ENCODE measurements at places on chromosomes 5 and 9.

DNA sequence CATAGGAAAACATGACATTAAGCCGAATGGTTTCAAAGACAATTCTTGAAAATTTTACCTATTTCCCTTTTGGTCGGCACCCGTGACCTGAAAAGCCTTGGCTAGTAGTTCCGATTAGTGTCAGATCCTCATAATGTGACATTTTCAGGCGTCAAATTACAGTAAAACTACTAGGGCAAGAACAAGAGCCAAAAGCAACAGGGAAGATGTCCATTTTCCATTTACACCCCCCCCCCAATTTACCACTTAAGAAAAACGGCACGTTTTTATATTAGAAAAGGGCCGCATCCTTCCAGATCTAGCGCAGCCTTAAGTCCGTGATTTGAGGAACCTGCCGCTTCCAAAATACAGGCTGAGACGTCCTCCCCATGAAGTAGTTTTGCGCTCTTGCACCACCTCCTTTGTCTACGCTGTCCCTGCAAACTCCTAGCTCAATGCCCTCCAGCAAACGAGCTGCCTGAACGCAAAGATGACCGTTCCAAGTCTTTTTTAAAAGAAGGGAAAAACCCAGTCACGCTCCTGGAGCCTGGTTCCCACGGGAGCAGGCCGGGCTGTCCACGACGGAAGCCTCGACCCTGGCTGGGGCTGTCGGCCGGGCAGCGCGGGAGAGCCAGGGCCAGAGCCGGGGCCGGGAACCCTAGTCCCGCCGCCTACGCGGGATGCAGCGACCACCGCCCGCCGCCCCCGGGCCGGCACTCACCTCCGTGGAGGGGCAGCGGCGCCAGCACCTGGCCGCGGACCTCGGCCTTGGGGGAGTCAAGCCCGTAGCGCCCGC lies 616 bp downstream of the RNF130 start:
- peak; percentile 57 for DNase-seq

DNA sequence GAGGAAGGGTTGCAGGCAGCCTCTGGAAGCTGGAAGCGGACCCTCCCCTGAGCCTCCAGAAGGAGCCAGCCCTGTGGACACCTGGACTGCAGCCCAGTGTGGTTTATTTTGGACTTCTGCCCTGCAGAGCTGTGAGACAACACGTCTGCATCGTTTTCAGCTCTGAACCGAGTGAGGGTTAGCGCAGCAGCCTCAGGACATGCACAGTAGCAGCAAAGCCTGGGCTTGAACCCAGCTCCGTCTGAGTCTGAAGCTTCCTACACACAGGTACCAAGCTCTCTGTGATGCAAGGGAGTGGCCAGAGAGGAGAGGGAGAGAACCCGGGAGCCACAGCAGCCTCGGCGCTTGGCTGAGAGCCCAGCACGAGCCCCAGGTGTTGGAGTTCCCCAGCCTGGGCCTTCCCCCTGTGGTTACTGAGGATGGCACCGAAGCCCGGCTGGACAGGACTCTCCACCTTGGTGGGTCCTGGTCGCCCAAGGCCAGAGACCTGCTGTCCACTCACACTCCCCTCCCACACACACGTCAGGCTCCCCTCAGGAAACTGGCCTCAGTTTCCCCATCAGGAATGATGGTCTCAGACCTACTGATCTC lies 128.2 kb downstream of the OLFM1 start:
- no peak for DNase-seq

GRCh38 chr5:57007344-57007743 lies 55.4 kb upstream of the MIER3 start:
- DNase-seq = no peak

GRCh38 chr5:67003935-67004729 lies 192.5 kb downstream of the CD180 start:
- DNase-seq = peak; percentile 35

- DNase-seq = no peak
These were observed 49.3 kb downstream of the NLN start for GRCh38 chr5:65771266-65771665.

DNA sequence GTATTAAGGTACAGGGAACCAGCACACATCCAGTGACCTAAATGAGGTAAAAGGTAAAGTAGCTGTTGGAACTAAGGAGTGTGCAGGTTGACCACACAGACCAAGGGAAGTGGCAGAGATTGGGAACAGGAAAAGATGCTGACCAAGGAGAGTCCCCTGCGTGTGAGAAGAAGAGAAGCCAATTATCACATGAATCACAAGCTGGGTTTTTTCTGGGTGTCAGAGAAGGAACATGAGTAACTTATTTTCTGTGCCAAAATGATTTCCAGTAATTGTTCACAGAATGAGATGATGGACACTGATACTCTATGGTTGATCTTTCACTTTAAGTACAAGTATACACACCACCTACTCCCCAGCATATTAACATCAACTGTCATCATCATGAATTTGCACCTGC lies 130.7 kb upstream of the ACO1 start:
- DNase-seq = no peak

GRCh38 chr5:165448753-165449152 lies 1943.3 kb downstream of the MAT2B start:
- no peak for DNase-seq

- DNase-seq = no peak
These were observed 15.3 kb downstream of the IL5 start for GRCh38 chr5:132528021-132528420.

- DNase-seq = no peak
These were observed 7.9 kb upstream of the JADE2 start for GRCh38 chr5:134517553-134517952.

- no peak for DNase-seq
These were observed 72.7 kb downstream of the CERT1 start for GRCh38 chr5:75438722-75439121.

DNA sequence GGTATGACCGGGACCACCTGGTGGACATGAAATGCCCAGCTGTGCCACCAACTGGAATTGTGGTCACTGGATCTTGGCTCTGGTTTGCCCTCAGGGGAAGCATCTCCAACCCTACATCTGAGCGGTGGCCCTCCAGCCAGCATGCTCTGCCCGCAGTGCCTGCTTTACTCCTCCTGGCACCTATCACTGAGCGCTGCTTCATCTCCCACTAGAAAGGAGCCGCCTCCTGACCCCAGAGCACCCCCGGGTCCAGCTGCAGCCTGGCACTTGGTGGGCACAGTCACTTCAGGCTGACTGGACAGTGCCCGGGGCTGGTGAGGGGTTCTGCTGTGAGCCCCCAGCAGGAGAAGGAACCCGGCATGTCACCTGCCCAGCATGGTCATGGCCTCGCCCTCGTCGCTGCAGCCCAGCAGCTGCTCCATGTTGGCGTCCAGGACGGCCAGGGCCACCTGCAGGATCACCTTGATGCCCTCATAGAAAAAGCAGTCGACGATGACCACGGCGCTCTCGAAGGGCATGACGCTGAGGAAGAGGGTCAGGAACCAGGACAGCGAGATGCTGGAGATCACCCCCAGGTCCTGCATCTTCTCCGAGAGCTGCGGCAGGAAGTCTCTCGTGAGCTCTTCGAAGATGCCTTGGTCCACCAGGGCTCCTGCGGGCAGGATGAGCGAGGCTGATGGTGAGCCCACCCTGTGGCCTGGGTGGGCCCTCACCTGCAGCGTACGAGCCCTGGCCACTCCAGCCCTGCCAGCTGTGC lies 16.1 kb upstream of the MRNIP start:
- peak; percentile 26 for DNase-seq

All from 8988T (cell line).